ENCODE measurements at places on chromosomes 12 and 14. TPM values are rescaled to one million over a fixed set of nuclear protein-coding genes. Genes with fewer than 3 reads are reported as not detected.

The WIF1 gene
- not detected for total RNA-seq

The LRP1-AS gene
- total RNA-seq: not detected

The TRPV4 gene
- 3.2 TPM for total RNA-seq

GRCh38 chr12:49105504-49106084 is 5.1 kb downstream of the LMBR1L start:
- H3K4me1 ChIP-seq: peaks cover 23% of the 10 kb centered on the region
- H3K27ac ChIP-seq: peak overlapping the region; percentile 21
- peak; percentile 92 for DNase-seq
- no peak overlapping the region for H3K4me3 ChIP-seq

DNA sequence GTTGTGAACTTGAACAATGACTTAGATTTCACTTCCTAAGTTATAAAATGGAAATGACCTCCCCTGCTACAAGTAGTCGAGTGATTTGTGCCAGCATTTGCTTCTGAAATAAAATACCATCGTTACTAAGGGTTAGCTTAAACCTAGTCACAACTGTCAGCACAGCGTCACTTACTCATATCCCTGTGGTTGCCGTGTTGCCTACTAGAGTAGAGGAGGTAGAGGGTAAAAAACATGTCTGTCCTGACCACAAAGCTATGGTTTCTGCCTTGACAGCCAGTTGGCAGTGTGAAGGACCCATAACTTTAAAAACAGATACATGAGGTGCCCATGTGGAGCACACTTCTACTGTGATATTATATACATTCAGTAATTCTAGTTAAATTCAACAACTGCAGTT is 234.2 kb upstream of the RGS6 start:
- no peak overlapping the region for H3K4me3 ChIP-seq
- peaks cover 46% of the 10 kb centered on the region for H3K4me1 ChIP-seq
- no peak for DNase-seq
- peaks cover 45% of the 10 kb centered on the region for H3K36me3 ChIP-seq

DNA sequence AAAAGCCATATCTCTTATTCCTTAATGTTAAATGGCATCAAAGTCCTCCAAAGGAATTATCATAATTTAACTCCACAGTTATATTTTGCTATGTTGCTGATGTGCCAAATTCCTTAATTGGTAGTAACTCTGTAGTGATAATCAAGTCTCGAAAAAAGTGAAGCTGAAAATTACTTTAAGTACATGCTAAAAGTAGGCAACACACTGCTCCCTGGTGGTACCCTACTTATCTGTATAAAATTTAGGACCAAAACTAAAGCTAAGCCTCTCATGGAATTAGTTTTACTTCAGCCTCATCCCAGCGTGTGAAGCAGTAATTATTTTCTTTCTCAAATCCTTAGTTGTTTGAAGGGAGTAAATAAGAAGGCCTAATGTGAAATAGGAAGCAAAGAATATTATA is 132.8 kb downstream of the TTLL5 start:
- no peaks in the 10 kb centered on the region for H3K27me3 ChIP-seq
- H3K4me1 ChIP-seq: peaks cover 9% of the 10 kb centered on the region
- no peak for DNase-seq
- H3K27ac ChIP-seq: no peak overlapping the region
- H3K4me3 ChIP-seq: no peak overlapping the region

DNA sequence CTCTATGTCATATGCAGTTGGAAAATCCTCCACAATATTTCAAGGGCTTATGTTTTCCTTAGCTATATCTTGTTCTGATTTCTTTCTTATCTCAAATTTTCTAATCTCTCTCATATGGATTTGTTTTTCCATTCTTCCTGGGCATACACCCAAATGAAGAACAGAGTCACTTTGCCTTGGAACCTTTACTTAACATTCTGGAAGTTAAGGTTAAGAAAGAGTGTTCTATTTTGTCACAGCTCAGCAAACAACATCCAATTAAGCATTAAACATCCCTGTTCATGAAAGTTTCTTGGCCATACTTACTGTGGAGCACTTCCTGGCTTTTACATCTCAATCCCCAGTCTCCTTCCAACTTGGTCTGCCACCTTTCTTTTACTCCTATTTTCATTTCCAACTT is 5.3 kb downstream of the NAV3 start:
- no peaks in the 10 kb centered on the region for H3K36me3 ChIP-seq
- H3K27me3 ChIP-seq: no peaks in the 10 kb centered on the region
- no peak for DNase-seq
- H3K27ac ChIP-seq: no peak overlapping the region
- H3K4me1 ChIP-seq: no peaks in the 10 kb centered on the region

GRCh38 chr12:124432376-124432775 is 135.0 kb downstream of the NCOR2 start:
- H3K4me3 ChIP-seq: no peak overlapping the region
- peak; percentile 85 for DNase-seq
- H3K27me3 ChIP-seq: no peaks in the 10 kb centered on the region
- no peak overlapping the region for H3K27ac ChIP-seq

DNA sequence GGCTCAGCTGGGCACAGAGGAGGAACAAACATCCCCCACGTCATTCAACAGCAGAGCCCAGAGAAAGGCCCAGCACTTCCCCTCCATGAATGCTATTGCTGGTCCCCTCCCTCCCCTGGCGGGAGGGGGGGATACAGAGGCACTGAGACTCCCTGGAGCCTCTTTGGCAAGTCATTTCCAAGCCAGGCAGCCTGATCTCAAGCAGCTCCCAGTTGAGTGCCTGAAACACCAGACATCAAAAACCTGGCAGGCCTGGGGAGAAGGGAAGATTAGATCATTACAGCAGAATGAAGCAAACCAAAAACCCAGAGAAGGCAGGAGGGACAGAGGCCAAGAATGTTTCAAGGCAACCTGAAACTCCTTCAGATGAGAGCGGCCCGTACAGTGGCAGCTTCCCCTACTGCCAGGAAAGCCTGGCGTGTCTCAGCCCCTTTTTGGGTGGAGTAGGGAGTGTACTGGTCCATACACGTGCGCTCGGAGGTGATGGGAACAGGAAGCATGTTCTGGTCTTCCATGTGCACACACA is 92.1 kb downstream of the LRRC74A start:
- peak; percentile 93 for DNase-seq
- peak overlapping the region; percentile 24 for H3K4me3 ChIP-seq

DNA sequence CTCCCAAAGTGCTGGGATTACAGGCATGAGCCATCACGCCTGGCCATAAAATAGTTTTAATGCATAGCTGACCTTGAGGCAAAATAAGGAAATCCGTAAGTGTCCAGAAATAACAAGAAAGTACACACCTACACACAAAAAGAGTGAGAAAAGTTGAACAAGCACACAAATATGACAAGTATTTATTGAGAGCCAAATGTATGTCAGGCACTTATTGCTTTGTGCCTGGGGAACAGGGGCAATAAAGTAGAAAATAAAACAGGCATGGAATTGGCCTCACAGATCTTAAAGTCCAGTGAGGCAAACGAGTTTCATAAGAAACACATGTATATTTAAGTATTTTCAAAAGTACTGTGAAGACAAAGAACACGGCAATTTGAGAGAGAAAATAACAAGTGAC is 103.7 kb downstream of the ERGIC2 start:
- H3K27me3 ChIP-seq: no peaks in the 10 kb centered on the region
- no peaks in the 10 kb centered on the region for H3K36me3 ChIP-seq
- no peak for DNase-seq
- H3K27ac ChIP-seq: peak overlapping the region; percentile 20
- H3K4me3 ChIP-seq: no peak overlapping the region

Data from osteoblast (primary cell).